ENCODE measurements at places on chromosomes 4 and X. TPM values are rescaled to one million over a fixed set of nuclear protein-coding genes. Genes with fewer than 3 reads are reported as not detected.

The C4orf51 gene
- not detected for total RNA-seq

The PABPC5 gene
- total RNA-seq: 5.1 TPM

The DMRTC1 gene
- total RNA-seq: not detected

The KLHL13 gene
- 47.1 TPM for total RNA-seq

DNA sequence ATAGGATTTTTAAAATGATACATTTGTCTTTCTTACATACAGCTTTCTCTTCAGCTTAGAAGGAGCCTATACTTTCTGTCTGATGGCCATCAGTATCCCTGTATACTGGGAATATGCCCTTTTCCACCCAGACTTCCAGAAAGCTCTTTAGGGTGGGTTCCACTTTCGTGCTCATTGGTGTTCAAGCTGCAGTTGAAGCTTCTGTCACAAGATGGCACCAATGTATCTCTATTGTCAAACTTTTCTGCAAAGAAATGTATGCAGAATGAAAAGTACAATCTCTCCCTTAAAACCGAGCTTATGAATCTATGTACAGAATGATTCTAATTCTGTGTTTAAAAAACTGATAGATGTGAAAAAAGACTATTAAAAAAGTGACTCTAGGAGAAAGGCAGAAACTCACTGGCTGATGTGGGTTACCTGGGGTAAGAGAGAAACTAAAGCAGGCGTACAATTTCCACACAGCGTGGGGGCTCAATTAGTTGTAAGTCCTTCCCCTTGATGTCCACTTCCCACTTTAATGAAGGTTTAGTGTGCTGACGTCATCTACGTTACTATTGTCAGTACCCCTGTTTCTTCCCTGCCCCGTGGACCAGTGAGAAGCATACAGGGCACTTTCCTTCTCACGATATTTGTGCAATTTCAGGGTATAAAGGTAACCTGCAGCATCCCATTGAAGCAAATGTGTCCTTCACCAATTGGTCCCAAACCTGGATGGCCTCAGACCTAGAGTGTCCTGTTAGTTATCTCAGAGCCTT lies 57.3 kb upstream of the TCEAL2 start:
- H3K4me3 ChIP-seq: no peak overlapping the region
- H3K27ac ChIP-seq: no peak overlapping the region
- H3K36me3 ChIP-seq: no peaks in the 10 kb centered on the region
- peak; percentile 33 for DNase-seq
- peaks cover 2% of the 10 kb centered on the region for H3K27me3 ChIP-seq

- no peak overlapping the region for H3K4me3 ChIP-seq
- peaks cover 4% of the 10 kb centered on the region for H3K4me1 ChIP-seq
- H3K36me3 ChIP-seq: peaks cover 60% of the 10 kb centered on the region
- H3K27me3 ChIP-seq: no peaks in the 10 kb centered on the region
Measured at GRCh38 chr4:77167866-77168265, 10.9 kb downstream of the CCNG2 start.

DNA sequence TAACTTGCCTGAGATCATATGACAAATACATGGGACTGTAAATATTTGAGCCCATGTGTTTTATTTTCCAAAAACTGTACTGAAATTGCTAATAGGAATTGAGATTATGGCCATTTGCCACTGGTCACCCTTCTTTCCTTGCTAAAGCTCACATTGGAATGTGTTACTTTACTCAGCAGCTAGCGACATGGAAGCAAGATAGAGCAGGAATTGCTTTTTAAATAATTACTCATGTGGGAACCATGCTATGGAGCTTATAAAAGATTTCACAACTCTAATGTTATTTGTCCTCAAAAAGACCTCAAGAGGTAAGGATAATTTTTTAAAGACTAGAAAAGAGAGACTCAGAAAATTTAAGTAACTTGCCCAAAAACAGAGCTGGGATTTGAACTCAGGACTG lies 48.8 kb upstream of the AFAP1 start:
- DNase-seq: no peak
- no peaks in the 10 kb centered on the region for H3K36me3 ChIP-seq
- H3K27ac ChIP-seq: no peak overlapping the region
- H3K4me1 ChIP-seq: peaks cover 12% of the 10 kb centered on the region

DNA sequence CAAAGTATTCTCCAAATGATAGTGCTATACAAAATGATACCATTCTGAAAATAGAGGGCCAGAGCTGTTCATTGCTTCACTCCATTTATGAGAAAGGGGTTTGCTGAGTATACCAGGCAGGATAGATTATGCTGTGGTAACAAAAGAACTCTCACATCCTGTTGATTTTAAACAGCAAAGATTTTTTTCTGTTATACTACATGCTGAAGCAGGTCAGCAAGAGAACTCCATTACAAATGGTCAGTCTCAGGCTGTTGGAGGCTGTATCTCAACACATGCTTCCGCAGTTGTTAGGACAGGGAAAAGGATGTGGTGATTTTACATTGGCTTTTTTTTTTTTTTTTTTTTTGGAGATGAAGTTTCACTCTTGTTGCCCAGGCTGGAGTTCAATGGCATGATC lies 13.7 kb upstream of the KLHL5 start:
- no peak overlapping the region for H3K4me3 ChIP-seq
- H3K27ac ChIP-seq: no peak overlapping the region
- H3K4me1 ChIP-seq: peaks cover 2% of the 10 kb centered on the region
- DNase-seq: no peak
- no peaks in the 10 kb centered on the region for H3K36me3 ChIP-seq

- H3K4me3 ChIP-seq: no peak overlapping the region
- no peaks in the 10 kb centered on the region for H3K27me3 ChIP-seq
- H3K4me1 ChIP-seq: no peaks in the 10 kb centered on the region
- no peaks in the 10 kb centered on the region for H3K36me3 ChIP-seq
Measured at GRCh38 chr4:14562901-14563300, 439.4 kb upstream of the CPEB2 start.

GRCh38 chr4:14897217-14897616 lies 105.1 kb upstream of the CPEB2 start:
- no peak overlapping the region for H3K27ac ChIP-seq
- DNase-seq: no peak
- H3K27me3 ChIP-seq: no peaks in the 10 kb centered on the region
- H3K36me3 ChIP-seq: no peaks in the 10 kb centered on the region

GRCh38 chr4:153141238-153141637 lies 63.0 kb upstream of the TRIM2 start:
- no peak for DNase-seq
- no peaks in the 10 kb centered on the region for H3K36me3 ChIP-seq
- no peak overlapping the region for H3K27ac ChIP-seq
- H3K4me1 ChIP-seq: peaks cover 16% of the 10 kb centered on the region
- H3K4me3 ChIP-seq: no peak overlapping the region

GRCh38 chr4:35884714-35885480 lies 359.4 kb downstream of the ARAP2 start:
- H3K4me1 ChIP-seq: no peaks in the 10 kb centered on the region
- H3K4me3 ChIP-seq: no peak overlapping the region
- H3K36me3 ChIP-seq: no peaks in the 10 kb centered on the region
- no peaks in the 10 kb centered on the region for H3K27me3 ChIP-seq

DNA sequence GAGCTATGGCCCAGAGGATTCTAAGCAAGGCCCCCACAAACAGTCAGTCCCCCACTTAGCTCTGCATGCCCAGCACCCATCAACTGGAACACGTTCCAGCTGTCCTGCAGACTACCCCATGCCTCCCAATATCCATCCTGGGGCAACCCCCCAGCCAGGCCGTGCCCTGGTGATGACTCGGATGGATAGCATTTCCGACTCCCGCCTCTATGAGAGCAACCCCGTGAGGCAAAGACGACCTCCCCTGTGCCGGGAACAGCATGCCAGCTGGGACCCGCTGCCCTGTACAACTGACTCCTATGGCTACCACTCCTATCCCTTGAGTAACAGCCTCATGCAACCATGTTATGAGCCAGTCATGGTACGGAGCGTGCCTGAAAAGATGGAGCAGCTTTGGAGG lies 32.0 kb downstream of the LAS1L start:
- H3K4me1 ChIP-seq: no peaks in the 10 kb centered on the region
- H3K27me3 ChIP-seq: no peaks in the 10 kb centered on the region
- no peak overlapping the region for H3K4me3 ChIP-seq
- no peak for DNase-seq

- no peaks in the 10 kb centered on the region for H3K27me3 ChIP-seq
- H3K27ac ChIP-seq: no peak overlapping the region
- no peaks in the 10 kb centered on the region for H3K4me1 ChIP-seq
- no peaks in the 10 kb centered on the region for H3K36me3 ChIP-seq
- H3K4me3 ChIP-seq: no peak overlapping the region
- peak; percentile 4 for DNase-seq
Measured at GRCh38 chr4:101451086-101451485, 103.8 kb upstream of the PPP3CA start.

DNA sequence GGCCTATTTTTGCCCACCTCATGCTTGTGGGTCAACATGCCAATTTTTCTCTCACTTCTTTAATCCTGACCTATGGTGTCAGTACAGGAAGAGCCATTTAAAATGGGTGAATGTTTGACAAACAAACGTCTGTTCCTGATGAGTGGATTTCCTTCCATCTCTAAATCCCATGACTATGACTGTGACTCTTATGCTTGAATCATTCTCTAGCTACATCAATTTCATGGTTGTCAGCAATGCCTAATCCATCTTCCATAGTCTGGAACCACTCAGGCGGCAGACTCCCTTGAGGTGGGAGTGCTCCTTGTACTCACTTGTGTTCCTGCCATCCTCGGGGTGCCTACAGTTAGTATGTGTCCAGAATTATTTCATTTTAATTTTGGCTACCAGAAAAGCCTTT lies 194.9 kb upstream of the RPS6KA3 start:
- H3K36me3 ChIP-seq: no peaks in the 10 kb centered on the region
- H3K27me3 ChIP-seq: peaks cover 10% of the 10 kb centered on the region

DNA sequence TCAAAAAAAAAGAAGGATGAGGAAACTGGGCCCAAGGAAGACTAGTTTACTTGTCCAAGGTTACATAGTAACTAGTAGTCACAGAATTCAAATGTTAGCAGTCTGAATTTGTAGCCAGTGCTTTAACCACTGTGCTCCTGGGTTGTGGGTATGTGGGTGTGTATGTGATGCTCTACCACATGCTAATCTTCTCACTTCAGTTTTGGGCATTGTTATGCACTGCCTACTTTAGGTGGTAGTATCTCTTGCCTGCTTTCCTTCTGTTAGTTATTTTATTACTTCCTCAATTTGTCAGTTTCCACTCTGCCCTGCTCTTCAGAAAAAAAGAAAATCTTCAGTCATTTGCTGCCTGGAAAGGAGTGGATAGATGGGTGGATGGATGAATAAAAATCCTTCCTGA lies 219.2 kb downstream of the RPA4 start:
- no peaks in the 10 kb centered on the region for H3K4me1 ChIP-seq
- no peak for DNase-seq
- no peak overlapping the region for H3K4me3 ChIP-seq
- H3K27me3 ChIP-seq: peaks cover 3% of the 10 kb centered on the region

DNA sequence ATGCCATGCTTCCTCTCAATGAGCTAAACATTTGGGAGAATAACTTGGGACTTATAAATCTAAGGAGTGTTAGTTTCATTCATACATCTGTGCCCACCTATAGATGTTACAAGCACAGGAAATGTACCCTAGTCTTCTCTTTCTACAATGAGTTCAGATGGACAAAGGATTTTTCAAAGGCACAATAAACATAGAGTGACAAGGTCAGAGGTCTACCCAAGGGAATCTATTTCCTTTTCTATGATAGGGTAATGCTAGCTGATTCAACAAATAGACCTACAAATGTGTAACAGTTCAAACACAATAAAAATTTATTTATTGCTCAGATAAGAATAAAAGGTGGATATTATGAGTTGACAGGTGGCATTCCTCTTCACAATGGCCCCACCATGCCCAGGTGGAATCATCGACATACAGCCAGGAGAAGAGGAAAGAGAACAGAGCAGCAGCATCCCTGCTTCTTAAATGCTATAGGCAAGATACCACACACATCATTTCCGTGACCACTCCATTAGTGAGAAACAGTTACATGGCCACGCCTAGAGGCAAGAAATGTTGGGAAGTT lies 421.8 kb downstream of the HNRNPD start:
- H3K27me3 ChIP-seq: peaks cover 1% of the 10 kb centered on the region
- H3K4me3 ChIP-seq: no peak overlapping the region
- DNase-seq: no peak
- H3K27ac ChIP-seq: no peak overlapping the region
- H3K4me1 ChIP-seq: no peaks in the 10 kb centered on the region

DNA sequence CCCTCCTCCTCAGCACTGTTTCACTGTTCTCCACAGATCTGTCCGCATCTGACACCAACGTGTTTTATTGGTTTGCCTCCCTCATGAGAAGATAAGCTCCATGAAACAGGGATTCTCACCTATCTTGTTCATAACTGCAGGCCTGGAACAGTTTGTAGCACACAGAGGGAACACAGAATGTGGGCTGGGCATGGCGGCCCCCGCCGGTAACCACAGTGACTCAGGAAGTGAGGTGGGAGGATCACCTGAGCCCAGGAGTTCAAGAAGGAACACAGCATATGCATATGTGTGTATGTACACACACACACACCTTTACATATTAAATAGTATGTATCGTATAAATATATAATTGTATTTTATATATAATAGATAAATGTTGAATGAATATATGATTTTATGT lies 168.6 kb downstream of the AFAP1 start:
- H3K4me3 ChIP-seq: no peak overlapping the region
- no peaks in the 10 kb centered on the region for H3K27me3 ChIP-seq
- peaks cover 44% of the 10 kb centered on the region for H3K4me1 ChIP-seq
- H3K36me3 ChIP-seq: peaks cover 85% of the 10 kb centered on the region
- no peak overlapping the region for H3K27ac ChIP-seq

GRCh38 chr4:2141762-2142451 lies 82.8 kb downstream of the NAT8L start:
- peak; percentile 9 for DNase-seq
- H3K4me1 ChIP-seq: no peaks in the 10 kb centered on the region
- no peak overlapping the region for H3K27ac ChIP-seq

DNA sequence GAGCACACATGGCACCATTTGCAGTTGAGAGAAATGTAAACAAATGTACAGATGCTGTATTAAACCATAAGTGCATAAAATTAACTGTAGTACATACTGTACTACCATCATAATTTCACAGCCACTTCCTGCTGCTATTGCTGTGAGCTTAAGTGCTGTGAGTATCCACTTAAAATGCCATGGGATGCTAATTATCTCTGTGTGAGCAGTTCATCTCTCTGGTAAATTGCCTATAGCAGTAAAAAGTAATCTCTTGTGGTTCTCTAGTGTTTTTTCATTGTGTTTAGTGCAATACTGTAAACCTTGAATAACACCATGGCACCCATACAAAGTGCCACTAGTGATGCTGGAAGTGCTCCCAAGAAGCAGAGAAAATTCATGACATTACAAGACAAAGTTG lies 9.9 kb upstream of the SCOC start:
- H3K27me3 ChIP-seq: peaks cover 2% of the 10 kb centered on the region
- H3K4me1 ChIP-seq: no peaks in the 10 kb centered on the region
- no peak overlapping the region for H3K4me3 ChIP-seq

DNA sequence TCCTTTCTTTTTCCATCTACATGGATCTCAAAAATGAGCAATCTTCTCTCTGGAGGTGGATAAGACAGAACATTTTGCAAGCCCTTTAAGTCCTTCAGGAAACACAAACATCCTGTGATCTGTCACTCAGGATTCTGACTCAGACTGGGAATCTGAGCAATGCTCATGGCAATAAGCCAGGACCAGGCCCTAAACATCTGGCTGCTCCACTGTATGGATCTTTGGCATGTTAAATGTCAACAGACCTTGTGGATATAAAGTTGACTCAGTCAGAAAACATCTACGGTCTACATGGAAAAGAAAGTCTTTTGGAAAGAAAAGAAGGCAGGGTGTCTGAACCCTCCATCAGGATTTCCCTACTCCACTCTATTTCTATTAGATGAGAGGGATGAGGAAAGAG lies 17.8 kb upstream of the CHIC2 start:
- H3K36me3 ChIP-seq: no peaks in the 10 kb centered on the region
- peak; percentile 49 for DNase-seq
- no peak overlapping the region for H3K4me3 ChIP-seq
- H3K4me1 ChIP-seq: no peaks in the 10 kb centered on the region
- peaks cover 7% of the 10 kb centered on the region for H3K27me3 ChIP-seq
- H3K27ac ChIP-seq: no peak overlapping the region

- H3K4me1 ChIP-seq: no peaks in the 10 kb centered on the region
- DNase-seq: peak; percentile 66
- H3K4me3 ChIP-seq: no peak overlapping the region
- H3K36me3 ChIP-seq: no peaks in the 10 kb centered on the region
Measured at GRCh38 chr4:93461541-93461940, 367.0 kb upstream of the ATOH1 start.

Measured in muscle of leg (tissue), 16 donors.